ENCODE measurements at places on chromosomes 7 and 10. TPM values are rescaled to one million over a fixed set of nuclear protein-coding genes. Genes with fewer than 3 reads are reported as not detected.
A peak's percentile ranks its signal among the peaks of the same experiment; 100 is the strongest.

The ITIH5 gene
- total RNA-seq = 21.6 TPM

The SEMA3E gene
- 1.3 TPM for total RNA-seq

The PILRA gene
- 4.5 TPM for total RNA-seq

The KIF11 gene
- total RNA-seq = 1.2 TPM

The GPNMB gene
- total RNA-seq = 63.8 TPM

- peak; percentile 80 for DNase-seq
Measured at GRCh38 chr7:30166155-30166840, 31.5 kb downstream of the MTURN start.

GRCh38 chr10:124468624-124469023, 7.0 kb downstream of the LHPP start:
- DNase-seq = no peak

DNA sequence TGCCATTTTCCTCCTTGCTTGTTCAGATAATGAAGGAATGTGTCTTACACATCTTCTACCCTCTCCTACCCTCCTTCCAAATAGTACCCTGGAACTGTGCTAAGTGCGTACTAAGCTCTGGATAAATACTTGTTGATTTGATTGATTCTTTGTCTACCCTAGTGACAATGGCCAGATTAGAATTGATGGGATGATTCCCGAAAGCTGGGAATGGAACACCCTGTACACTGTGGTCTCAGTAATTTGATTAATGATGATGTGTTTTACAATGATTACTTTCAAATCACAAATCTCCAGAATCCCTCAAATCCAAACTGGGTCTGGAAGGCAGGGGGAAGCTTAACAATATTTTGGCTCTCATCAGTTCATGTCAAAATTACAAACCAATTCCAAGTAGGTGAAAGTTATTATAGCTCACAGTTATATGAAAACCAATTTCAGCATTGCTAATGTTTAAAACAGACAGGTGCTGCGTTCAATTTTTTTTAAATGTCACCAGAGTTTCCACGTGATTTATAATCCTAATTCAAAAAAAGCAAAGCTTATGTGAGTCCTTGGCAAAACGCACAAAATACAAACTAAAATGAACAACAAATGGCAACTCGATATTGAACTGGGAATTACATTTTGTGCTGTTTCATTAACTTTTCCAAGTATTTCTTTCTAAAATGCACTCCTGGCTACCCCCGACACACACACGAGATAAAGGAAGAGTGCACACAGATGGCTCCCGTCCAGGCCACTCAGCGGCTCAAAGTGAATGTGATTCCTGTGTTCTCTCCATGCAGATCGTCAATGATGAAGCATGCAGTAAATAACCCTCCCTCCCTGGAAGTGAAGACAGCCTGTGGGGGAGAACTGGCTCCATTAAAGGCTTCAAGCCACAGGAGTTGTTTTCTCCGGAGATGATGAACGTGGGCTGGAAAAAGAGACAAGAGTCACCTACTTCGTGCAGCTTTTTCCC, 21.7 kb upstream of the ADRB1 start:
- no peak for DNase-seq

GRCh38 chr7:84589012-84589411, 394.4 kb upstream of the SEMA3A start:
- DNase-seq = no peak

DNA sequence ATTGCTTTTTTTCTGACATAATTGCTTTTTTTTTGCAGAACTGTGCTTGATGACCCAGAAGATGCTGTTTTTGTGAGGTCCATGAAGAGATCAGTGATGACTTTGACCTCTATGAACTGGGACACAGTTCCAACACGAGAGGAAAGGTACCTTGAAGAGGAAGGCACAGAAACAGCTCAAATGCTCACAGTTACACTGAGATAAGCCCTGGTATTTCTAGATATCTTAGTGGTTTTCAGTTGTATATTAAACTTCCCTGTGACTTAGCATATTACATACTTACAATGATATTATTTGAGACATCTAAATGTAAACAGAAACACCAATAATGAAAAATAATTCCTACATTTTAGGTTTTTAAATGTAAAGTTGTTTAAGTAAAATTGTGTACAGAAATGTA, 54.7 kb downstream of the LRRC72 start:
- no peak for DNase-seq

DNA sequence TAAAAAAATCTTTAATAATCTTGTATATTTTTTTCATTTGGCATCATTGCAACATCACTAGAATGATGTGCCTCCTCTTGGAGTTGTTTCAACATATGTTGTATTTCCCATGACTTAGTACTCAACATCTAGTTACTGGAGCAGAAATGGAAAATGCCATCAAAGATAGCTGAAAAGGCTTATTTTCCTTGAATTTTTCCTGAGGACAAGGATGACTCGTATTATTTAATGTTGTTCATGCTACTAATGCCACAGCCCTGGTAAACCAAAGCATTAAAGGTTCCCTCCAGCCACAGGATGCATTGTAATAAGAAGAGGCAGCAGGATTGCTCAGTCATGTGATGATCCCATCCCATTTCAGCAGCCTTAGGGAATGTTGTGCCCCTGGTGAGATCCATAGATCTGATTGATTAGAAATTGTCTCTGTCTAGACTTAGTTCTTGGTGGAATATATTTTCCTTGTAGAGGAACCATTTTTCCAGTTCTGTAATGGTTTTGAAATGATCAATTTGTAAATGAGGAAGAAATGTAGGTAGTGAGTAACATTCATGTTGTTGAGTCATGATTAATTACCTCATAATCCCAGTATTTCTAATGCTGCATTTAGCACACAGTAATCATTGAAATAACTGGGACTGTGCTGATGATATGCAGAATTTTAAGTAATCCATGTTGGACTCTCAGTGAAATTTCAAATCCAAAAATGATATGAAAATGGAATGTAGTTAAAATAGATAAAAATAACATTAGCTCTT, 91.3 kb upstream of the SMIM30 start:
- DNase-seq = no peak

GRCh38 chr10:122306282-122306681, 35.2 kb downstream of the BTBD16 start:
- DNase-seq = no peak

DNA sequence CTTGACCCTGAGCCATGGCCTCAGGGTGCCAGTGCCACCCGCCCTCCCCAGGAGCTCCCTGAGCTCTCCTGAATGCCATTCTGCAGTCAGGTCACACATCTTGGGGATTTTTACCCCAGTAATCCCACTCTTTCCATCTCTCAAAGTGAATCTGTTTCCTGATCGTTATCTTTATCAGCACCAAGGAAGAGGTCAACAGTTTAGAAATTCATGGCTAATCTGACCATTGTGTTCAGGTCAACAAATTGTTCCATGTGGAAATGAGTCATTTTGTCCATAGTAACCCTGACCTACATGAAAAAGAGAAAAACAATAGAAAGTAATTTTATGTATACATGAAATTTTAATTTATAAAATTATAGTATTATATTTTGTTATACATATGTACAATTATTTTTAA, 28.8 kb upstream of the ZNF488 start:
- no peak for DNase-seq

- DNase-seq = no peak
Measured at GRCh38 chr10:79012567-79012966, 56.2 kb upstream of the ZMIZ1 start.

GRCh38 chr7:122520971-122521555, 177.9 kb downstream of the RNF133 start:
- no peak for DNase-seq

DNA sequence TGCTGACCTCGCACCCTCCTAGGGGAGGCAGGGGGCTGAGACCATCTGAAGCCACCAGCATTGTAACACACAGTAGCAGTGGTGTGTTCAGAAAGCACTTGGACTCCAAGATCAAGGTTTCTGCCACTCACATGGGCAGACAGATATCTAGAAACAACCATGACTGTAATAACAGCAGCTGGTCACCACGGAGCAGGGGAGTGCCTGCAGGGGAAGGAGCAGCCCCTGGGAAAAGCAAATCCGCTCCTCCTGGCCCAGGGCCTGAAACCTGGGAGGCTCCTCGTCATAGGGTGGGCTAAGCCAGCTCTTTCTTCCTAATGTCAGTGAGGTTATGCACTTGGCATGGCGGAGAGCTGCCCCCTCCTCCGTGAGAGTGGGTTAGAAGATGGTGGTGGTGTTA, 118.4 kb upstream of the INSYN2A start:
- no peak for DNase-seq

- DNase-seq = no peak
Measured at GRCh38 chr10:131774681-131775085, 126.1 kb upstream of the PPP2R2D start.

DNA sequence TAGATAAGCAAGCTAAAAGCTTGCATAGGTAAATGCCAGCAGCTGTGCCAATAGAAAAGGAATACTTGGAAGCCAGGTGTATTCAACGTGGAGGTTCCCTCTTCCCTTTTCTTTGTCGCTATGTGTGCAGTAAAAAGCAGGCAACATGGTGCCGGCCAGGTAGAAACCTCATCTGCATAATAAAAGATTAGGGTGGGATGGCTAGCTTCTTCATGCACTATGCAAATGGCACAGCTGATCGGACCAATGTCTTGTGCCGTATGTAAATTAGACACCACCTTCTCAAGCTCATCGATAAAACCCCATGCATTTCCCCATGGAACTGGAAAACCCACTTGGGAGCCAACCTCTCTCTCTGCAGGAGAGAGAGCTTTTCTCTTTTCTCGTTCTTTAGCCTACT, 150.9 kb upstream of the FOXK1 start:
- no peak for DNase-seq

DNA sequence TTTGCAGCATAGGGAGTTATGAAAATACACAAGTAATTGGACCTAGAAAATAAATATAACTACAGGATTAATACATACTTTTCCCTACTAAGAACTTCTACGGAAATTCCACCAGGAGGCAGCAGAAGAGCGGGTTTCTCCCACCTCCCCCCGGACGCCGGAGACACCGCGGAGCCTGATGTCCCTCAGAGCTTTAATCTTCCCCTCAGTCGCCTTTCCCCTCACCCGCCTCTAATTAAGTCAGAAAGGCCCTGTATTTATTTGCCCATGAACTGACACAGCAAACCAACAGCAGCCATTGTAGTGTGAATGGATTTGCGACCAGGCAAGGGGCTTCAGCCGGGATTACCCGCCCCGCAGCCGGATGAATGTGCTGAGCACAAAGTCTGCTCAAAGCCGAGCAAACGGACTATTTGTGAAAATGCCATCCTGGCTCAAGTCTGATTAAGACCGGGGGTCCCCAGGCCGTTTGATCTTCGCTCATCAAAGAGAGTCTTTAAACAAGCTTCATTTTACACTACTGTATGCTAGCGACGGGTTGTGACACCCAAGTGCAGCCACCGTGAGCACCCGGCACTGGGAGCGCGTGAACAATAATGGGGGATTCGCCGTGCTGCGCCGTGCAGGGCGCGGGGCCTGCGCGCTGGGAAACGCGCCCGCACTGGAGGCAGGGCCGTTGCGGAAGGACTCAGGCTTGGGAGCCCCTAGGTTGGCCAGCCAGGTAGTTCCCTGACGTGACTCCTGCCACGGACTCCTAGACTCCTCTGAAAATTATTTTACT, 5.6 kb upstream of the DKK1 start:
- peak; percentile 43 for DNase-seq

DNA sequence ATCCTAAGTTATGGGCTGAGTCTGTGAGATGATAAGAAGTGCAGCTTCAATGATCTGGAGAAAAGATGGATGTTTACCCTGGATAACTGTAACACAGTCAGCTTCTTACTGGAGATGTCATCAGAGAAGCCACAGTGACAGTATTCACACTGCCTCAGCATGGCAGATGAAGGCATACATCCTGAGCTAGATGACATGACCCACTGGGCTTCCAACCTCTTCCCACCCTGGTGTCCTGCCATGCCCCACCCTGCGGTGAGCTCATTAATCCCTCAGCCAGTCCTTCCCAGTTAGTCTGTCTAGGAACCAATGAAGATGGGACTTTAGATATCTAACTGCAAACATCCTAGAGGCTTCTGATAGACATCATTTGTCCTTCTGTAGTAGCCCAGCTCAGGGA, 213.8 kb downstream of the TAX1BP1 start:
- DNase-seq = no peak

DNA sequence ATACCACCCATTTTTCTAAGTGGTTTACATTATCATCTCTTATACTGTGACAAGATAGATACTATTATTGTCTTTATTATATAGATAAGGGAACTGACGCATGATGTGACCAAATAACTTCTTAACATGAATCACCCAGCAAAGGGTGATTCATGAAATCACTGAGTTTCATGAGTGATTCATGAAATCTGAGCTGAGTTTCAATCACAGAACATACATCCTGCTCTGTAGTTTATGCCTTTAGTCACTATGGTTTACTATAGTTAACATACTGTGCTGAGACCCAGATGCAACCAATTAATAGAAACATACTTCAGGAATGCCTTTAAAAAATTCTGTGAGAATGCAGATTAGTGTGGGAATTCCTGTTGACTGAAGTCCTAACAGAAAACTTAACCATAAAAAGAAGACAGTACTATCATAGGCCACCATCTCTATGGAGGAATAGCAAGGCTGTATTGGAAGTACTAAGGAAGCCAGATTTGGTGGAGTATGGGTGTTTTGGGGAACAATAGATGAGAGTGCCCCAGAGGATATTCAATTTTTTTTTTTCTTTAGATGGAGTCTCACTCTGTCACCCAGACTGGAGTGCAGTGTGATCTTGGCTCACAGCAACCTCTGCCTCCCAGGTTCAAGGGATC, 43.1 kb upstream of the SEMA3A start:
- DNase-seq = no peak

DNA sequence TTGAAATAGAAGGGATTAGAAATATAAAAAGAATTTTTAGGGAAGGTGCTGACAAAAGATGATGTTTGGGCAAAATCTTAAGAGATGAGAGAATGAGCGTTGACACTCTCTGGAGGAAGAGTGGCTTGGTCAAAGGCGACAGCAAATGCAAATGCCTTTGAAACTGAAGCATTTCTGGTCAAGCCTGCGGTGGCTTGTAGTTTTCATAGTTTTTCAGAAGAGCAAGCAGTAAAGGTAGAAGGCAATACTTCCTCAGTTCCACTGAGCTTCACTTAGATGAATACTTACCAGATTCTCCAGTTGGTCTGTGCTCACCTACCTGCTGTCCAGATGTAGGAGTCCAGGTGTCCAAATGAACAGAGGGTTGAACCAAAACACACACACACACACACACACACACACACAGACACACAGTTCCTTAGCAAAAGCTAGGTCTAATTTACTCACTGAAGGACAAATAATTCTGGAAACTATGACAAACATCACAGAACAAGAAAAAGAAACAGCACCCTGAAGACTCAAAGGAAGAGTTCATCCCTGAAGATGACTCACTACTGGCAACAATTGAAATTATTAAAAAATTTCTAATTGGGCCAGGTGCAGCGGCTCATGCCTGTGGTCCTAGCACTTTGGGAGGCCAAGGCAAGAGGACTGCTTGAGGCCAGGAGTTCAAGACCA, 12.1 kb upstream of the STK17A start:
- no peak for DNase-seq
